Right hindlimb (tissue), 1 donor: ENCODE measurements at places on chromosomes 12 and 14.
A peak's percentile ranks its signal among the peaks of the same experiment; 100 is the strongest.

- peak; percentile 36 for DNase-seq
These were observed 46.8 kb upstream of the MEG3 start for GRCh38 chr14:100778951-100779690.

GRCh38 chr12:70507442-70507841 lies 129.8 kb downstream of the PTPRB start:
- DNase-seq: no peak

DNA sequence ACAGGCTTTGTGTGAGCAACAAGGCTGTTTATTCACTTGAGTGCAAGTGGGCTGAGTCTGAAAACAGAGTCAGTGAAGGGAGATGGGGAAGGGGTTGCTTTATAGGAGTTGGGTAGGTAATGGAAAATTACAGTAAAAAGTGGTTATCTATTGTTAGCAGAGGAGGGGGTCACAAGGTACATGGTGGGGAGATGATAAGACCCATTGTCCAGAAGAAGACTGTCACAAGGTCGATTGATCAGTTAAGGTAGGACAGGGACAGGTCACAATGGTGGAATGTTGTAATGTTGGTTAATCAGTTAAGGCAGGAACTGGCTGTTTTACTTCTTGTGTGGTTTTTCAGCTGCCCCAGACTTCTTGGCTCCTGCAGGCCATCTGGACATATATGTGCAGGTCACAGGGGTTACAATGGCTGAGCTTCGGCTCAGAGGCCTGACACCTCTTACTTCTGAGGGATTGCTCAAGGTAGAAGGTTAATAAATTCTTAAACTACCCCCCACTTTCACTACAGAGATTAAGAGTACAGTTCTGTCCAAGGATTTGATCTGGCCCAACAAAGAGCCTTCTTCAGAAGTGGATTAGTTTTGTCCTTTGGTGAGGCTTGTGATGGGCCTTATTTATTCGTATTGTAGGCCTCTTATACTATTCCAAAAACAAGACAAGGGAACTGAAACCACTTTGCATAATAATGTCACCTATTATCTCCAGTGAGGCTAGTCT lies 13.8 kb upstream of the DHRS4 start:
- no peak for DNase-seq

GRCh38 chr12:75553398-75553797 lies 42.0 kb upstream of the KRR1 start:
- DNase-seq: no peak

DNA sequence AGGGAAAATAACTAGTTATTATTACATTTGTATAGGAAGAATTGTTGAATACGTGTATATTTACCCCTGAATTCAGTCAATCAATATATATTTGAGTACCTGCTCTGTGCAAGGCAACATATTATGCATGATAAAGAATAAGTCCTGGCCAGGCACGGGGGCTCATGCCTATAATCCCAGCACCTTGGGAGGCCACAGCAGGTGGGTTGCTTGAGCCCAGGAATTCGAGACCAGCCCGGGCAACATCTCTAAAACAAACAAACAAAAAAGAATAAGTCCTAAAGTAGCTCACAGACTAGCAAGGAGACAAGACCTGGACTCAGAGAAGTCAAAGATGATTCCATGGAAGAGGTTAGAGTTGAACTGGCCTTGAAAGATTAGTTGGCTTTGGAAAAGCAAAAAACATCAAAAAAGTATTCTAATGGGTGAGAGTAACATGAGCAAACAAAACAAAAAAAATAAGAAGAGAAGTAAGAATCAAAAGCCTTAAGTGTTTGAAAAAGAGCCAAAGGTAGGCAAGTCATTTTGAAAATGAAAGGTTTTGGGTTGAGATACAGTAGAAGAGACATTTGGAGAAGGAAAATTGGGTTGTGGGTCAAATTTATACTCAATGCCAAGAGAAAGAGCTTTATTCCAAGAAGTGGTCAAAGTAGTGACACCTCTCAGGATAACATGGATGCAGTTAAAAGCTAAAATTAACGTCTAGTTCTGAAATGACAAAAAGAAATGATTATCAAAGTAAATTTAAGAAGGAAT lies 115.2 kb upstream of the BCAT1 start:
- DNase-seq: no peak

GRCh38 chr12:112130441-112130998 lies 5.2 kb downstream of the TRAFD1 start:
- no peak for DNase-seq

GRCh38 chr12:52318241-52318990 lies 2.8 kb downstream of the KRT83 start:
- no peak for DNase-seq

DNA sequence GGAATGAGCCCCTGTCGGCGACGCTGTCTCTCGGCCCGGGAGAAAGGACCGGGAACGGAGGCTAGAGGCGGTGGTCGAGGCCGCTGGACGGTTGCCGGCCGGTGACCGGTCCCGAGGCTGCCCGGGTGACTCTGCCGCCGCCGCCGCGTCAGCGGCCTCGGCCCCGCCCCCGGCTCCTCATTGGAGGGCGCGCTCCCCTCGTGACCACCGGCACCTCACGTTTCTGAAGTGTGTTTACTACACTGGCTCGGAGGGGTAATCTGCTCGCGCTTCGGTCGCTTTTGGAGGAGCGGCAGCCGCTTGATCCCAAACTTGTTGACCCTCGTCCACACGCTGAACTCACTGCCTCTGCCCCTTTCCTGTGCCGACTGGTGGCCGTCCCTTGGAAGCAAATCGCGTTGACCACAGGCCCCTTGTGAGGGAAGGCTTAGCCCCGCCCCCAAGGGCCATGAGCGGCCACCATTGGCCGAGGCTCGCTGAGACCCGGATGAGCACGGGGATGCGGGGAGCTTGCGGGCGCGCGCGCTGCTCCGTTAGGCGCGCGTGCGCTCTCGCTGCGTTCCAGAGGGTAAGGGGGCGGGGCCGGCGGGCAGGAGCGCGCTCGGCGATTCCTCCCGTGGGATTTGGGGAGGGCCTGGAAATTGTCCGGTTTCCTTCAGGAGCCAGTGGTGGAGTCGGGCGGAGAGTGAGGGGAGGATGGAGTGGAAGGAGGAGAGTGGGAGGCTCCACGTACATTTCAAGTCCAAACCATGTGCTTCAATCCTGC lies at the start of gene CRY1:
Gene CRY1, minus strand, starts transcription at position 133 of the 766 bp plus-strand sequence. CDS start 588 bp downstream, outside the sequence.
- DNase-seq: peak; percentile 98

DNA sequence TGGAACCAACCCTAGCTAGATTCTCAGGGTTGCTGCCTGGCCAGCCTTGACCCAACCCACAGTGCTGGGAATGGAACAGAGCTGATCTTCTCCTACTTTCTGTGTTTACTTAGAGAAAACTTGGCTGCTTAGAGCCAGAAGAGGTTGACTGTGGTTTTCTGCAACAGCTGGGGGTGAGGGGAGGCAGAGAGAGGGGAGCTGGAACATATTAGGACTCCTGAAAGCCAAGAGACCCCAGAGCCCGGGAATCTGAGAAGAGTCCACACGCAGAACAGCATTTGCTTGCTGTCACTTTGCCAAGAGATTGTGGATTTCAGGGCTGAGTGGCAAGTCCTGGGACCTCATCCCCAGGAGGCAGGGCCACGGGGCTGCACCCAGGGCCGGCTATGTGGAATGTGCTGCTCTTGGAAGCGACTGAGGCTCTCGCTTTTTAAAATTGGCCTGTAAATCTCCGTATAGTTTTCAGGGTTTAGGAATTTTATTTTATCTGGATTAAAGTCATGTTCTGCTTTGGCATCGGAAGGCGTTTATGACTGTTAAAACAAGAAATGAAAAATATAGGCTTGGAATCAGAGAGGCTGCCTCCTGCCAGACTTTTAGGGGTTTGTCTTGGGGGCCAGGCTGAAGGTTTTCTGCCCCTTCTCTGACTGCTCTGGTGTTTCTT lies 22.3 kb upstream of the MED13L start:
- peak; percentile 82 for DNase-seq

- DNase-seq: no peak
These were observed 228.4 kb downstream of the SPTSSA start for GRCh38 chr14:34233619-34234018.

DNA sequence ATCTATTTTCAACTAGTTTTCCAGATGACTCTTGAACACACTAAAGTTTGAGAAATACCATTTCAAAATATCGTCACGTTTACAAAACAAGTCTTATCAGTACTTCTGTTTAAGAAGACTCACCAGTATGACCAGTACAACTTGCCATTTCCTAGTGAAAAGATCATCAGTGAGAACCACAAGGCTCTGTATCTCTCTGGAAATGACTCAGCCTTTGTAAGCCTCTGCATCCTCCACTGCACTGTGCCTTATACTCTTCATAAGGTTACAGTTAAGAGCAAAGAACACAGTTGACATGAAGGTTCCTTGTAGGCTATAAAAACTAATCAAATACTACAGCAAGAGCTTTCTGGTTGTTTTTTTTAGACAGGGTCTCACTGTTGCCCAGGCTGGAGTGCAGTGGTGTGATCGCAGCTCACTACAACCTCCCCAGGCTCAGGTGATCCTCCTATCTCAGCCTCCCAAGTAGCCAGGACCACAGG lies 5.7 kb upstream of the VTI1B start:
- no peak for DNase-seq

DNA sequence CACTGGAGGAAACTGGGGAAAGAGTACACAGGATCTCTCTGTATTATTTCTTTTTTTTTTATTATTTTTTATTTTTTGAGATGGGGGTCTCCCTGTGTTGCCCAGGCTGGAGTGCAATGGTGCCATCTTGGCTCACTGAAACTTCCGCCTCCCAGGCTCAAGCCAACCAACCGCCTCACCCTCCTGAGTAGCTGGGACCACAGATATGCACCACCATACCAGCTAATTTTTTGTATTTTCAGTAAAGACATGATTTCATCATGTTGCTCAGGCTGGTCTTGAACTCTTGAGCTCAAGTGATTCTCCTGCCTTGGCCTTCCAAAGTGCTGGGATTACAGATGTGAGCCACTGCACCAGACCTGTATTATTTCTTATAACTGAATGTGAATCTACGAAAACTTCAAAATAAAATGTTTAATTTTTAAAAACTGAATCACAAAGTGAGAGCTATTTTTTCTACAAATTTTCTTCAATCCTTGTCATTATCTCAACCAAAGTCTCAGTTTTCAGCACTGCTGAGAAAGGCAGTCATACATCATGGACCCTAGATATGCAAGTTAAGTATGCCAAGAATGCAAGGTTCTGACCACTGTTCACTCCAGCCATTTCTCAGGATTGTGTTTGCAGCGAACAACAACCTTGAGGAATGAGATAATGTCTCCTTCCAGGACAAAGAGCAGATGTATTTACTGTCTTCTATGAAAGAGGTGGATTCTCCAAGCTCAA lies 2.4 kb downstream of the EAPP start:
- no peak for DNase-seq

GRCh38 chr12:219891-220352 lies 6.0 kb upstream of the SLC6A12 start:
- DNase-seq: peak; percentile 47

GRCh38 chr12:85279449-85280164 lies 413 bp upstream of the ALX1 start:
- peak; percentile 37 for DNase-seq

DNA sequence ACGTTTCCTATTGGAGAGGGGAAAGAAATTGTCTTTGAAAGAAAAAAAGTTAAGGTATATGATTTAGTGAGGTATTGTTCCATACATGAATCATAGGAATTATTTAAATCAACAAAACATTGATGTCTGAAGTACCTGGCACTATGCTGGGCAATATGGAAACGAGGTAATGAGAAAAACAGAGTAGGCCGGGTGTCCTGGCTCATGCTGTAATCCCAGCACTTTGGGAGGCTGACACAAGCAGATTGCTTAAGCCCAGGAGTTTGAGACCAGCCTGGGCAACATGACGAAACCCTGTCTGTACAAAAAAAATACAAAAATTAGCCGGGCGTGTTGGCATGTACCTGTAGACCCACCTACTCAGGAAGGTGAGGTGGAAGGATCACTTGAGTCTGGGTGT lies 45.9 kb downstream of the AEBP2 start:
- DNase-seq: peak; percentile 35

DNA sequence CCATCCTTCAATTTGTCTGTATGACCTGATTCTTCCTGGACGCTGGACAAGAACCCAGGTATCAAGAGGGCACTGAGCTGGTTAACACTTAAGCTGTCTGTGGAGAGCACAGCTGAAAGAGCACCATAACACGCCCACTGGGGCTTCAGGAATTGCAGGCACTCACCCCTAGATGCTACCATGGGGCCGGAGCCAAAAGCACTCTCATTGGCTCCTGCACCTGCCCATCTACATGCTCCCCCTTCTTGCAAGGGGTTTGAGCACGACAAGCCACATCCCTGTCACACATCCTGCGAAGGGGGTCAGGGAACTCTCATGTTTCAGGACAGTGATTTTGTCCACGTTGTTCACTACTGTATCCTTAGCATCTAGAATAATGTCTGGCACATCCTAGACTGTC lies 35.1 kb upstream of the TBC1D15 start:
- DNase-seq: no peak

GRCh38 chr14:54652605-54653052 lies 85.7 kb downstream of the SAMD4A start:
- DNase-seq: peak; percentile 46
